Fibroblast of pulmonary artery (primary cell): ENCODE measurements at places on chromosomes 4 and X.

DNA sequence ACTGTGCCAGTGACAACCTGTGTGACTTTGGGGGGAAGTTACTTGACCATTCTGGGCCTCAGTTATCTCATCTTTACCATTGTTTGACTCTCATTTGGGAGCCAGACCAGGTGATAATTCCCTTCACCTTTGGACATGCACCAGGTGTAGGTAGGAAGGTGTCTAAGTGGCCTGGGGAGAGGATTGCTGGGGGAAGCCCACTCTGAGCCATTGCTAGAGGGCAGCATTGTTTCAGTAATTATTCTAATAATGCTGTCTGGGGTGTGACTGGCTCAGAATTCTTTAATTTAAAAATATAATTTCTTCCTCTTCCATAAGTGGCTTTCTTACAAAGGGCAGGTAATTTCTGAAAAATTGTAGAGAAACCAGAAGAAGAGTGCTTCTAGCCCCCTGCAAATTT is 104.3 kb downstream of the RTL9 start:
- DNase-seq, result no peak

DNA sequence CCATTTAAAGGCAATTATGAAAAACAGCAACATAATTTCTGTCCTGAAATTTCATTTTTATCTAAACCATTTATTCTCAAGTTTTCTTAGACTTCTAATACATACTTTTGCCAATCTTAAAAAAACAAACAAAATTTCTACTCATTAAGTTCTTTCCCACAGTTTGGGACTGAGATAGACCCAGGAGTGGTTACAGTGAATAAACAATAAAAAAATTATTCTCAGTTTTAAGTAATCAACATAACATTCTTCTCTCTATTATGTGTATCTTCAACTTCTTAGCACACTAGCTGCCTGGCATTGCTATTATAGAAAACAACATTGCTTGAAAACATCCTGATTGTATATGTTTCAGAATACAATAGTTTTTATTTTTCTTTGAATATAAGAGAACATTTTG is 532.8 kb downstream of the IL15 start:
- no peak for DNase-seq

DNA sequence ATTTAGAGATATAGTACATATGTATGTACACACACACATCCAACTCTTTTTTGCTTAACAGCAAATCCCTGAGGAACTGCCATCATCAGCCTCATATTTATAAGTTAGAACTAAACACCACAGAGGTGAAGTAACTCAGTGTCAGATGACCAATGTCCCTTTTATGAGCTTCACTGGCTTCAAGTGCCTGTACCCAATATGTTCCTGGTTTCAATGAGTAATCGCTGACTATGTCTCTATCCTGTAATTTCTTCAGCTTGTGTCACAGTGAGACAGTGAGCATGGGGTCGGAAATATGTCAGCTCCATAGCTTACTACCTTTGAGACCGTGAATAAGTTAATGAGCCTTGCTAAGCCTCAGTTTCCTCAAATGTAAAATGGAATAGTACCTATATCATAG is 136.2 kb upstream of the RASGEF1B start:
- no peak for DNase-seq

DNA sequence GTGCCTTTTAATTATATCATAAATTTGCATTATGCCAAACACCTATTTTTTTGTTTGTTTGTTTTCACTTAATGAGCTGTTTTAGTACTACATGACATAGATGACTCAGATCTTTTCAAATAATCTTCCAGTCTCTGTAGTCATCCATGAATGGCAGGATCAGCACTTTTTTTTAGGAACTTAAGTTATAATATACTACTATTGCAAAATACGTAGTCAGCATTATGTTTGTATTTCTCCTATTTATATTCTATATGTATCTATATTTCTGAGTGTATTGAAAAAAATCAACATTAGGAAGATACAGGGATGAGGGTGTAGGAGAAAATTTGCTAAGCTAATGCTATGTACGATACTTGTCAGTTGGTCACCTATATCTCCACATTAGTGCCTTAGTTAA is 773.1 kb upstream of the AGA start:
- DNase-seq, result no peak
